ENCODE measurements at places on chromosomes 16 and 17. TPM values are rescaled to one million over a fixed set of nuclear protein-coding genes. Genes with fewer than 3 reads are reported as not detected.

The TMEM114 gene
- not detected for total RNA-seq

DNA sequence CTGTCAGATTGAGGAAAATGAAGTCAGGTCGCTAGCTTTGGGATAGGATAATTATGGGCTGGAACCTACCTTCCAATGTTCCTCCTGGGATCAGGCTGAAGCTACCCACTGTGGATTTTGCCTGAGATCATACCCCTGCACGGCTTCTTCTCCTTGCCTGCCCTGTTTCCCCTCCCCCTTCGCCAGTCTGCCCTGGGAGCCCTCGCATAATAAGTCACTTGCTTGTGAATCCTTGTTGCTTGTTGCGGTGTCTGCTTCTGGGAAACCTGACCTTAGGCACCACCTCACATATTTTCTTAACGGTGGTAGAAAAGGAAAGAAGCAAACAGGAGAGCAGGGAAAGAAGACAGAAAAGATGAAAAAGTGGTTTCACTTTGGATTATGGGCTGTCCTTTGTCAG lies 13.3 kb upstream of the PMP22 start:
- DNase-seq = no peak
- no peaks in the 10 kb centered on the region for H3K36me3 ChIP-seq
- H3K4me3 ChIP-seq = no peak overlapping the region
- H3K27ac ChIP-seq = no peak overlapping the region

GRCh38 chr16:49036126-49036525 lies 245.5 kb downstream of the CBLN1 start:
- no peaks in the 10 kb centered on the region for H3K27me3 ChIP-seq
- no peaks in the 10 kb centered on the region for H3K36me3 ChIP-seq
- no peak overlapping the region for H3K4me3 ChIP-seq
- no peak overlapping the region for H3K27ac ChIP-seq
- H3K4me1 ChIP-seq = no peaks in the 10 kb centered on the region
- no peak for DNase-seq

GRCh38 chr16:445566-445965 lies 20.1 kb downstream of the RAB11FIP3 start:
- H3K4me3 ChIP-seq = no peak overlapping the region
- DNase-seq = no peak
- H3K4me1 ChIP-seq = no peaks in the 10 kb centered on the region
- peaks cover 4% of the 10 kb centered on the region for H3K36me3 ChIP-seq
- no peaks in the 10 kb centered on the region for H3K27me3 ChIP-seq

Data from sigmoid colon (tissue), 7 donors.